ENCODE measurements at places on chromosomes 12 and 14. TPM values are rescaled to one million over a fixed set of nuclear protein-coding genes. Genes with fewer than 3 reads are reported as not detected.

Gene TESPA1
- total RNA-seq: 0.23 TPM

Gene OR11H7
- total RNA-seq: not detected

DNA sequence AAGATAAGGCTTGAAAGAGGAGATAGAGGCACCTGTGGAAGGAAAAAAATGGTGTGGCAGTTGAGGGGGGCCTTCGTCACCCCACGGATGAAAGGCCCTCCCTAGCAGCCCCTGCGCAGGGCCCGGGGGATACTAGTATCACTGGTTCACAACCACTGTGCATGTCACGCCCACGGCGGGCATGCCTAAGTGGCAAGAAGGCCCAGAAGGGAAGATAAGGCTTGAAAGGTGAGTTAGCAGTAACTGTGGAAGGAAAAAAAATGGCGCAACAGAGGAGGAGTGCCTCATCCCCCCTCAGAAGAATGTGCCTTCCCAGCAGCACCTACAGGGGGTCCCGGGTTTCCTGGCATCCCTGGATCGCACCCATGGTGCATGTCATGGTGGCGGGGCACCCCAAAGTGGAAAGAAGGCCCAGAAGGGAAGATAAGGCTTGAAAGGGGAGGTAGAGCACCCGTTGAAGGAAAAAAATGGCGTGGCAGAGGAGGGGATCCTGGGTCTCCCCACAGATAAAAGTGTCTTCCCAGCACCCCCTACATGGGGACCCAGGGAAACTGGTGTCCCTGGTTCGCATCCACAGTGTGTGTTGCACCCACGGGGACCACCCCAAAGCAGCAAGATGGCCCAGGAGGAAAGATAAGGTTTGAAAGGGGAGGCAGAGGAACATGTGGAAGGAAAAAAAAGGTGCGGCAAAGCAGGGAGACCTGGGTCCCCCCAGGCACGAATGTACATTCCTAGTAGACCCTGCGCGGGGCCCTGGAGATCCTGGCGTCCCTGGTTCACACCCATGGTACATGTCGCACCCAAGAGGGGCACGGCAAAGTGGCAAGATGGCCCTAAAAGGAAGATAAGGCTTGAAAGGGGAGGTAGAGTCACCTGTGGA lies 279.2 kb downstream of the ALG10 start:
- no peaks in the 10 kb centered on the region for H3K4me1 ChIP-seq
- no peaks in the 10 kb centered on the region for H3K27me3 ChIP-seq
- no peak overlapping the region for H3K4me3 ChIP-seq

DNA sequence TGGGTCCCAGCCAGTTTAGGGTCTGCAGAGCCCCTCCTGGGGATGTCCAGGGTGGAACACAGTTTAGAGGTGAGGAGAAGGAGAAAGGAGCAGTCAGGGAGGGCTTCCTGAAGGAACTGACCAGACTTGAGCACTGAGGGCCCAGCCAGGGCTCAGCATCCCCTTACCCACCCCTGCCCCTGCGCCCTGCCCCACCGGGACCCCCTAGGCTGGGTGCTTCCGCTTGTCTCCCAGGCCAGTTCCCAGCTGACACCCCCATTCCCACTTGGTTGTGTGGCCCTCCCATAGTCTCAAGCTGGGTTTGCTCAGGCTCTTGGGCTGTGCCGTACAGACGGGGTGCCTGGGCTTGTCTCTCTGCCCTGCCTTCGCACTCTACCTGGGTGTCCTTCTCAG lies 26.3 kb upstream of the KIF26A start:
- no peaks in the 10 kb centered on the region for H3K27me3 ChIP-seq
- H3K4me1 ChIP-seq: no peaks in the 10 kb centered on the region
- no peak overlapping the region for H3K4me3 ChIP-seq
- no peaks in the 10 kb centered on the region for H3K36me3 ChIP-seq
- no peak for DNase-seq

Gene TAS2R7
- total RNA-seq: not detected

DNA sequence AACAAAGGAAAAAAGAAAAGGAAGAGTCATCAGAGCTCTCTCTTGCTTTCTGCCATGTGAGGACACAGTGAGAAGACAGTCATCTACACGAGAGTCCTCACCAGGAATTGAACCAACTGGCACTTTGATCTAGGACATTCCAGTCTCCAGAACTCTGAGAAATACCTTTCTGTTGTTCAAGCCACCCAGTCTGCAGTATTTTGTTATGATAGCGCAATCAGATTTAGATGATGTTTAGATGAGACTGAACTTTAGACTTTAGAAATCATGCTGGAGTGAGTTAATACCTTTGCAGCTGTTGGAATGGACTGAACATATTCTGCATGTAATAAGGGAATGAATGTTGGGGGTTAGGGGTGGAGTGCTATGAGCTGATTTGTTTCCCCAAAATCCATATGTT lies 28.1 kb upstream of the RAB21 start:
- no peak overlapping the region for H3K4me3 ChIP-seq
- H3K27ac ChIP-seq: no peak overlapping the region
- no peaks in the 10 kb centered on the region for H3K27me3 ChIP-seq
- H3K36me3 ChIP-seq: no peaks in the 10 kb centered on the region
- peaks cover 5% of the 10 kb centered on the region for H3K4me1 ChIP-seq

Gene LEMD3
- 21.8 TPM for total RNA-seq

Measured in astrocyte (in vitro differentiated cells and primary cell).